ENCODE measurements at places on chromosomes 4 and X.

GRCh38 chr4:83618431-83618830, 82.5 kb downstream of the GPAT3 start:
- no peak for DNase-seq

DNA sequence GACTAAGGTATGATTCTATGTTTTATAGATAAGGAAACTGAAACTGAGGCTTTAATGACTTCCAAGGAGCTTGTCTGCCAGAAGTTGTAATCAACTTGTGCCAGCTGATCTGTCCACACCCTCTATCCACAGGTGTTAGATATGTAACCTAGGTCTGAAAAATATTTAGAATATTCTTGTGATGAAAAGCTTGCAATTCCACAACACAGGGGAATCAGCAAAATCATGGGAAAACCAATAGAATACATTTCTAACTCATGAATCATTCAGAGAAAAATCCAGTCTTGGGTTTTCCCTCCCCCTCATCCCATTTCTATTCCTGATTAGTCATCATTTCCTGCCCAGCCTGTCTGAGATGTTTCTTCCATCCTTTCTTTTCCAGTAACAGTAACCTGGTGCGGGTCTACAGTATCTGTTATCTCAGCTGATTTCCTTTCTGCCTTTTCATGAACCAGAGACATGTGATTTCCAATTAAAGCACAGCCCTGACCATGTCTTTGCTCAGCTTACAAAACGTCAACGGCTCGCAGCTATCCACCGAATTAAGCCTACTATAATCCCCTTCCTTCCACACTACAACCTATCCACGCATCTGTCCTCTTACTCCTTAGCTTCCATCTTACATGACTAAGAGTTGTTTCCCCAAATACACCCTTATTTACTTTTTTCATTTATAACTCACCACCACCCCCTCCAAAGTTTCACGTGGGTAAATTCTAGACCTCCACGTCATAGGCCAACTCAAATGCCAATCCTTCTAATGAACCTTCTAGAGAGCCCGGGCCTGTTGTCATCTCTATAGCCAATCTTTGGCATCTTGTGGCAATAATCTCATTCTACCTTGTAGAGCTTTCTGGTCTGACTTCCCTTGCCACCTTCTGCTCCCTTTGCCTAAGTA, 961 bp upstream of the NOCT start:
- DNase-seq = no peak

DNA sequence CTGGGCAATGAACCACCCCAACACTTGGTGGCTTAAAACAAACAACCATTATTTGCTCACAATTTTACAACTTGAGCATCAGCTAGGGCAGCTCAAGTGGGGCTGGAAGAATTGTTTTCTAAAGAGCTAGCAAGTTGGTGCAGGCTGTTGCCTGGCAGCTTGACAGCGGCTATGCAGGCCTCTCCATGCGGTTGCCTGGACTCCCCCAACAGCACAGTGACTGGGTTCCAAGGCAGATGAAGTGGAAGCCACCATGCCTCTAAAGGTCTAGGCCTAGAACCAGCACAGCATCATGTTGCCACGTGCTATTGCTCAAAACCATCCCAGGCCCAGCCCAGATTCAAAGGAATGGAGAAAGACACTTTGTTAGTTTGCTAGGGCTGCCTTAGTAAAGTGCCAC, 114.8 kb downstream of the BCOR start:
- DNase-seq = no peak

GRCh38 chr4:161254375-161254774, 909.4 kb downstream of the FSTL5 start:
- DNase-seq = no peak

GRCh38 chrX:39337451-39337850, 536.2 kb downstream of the MID1IP1 start:
- no peak for DNase-seq

DNA sequence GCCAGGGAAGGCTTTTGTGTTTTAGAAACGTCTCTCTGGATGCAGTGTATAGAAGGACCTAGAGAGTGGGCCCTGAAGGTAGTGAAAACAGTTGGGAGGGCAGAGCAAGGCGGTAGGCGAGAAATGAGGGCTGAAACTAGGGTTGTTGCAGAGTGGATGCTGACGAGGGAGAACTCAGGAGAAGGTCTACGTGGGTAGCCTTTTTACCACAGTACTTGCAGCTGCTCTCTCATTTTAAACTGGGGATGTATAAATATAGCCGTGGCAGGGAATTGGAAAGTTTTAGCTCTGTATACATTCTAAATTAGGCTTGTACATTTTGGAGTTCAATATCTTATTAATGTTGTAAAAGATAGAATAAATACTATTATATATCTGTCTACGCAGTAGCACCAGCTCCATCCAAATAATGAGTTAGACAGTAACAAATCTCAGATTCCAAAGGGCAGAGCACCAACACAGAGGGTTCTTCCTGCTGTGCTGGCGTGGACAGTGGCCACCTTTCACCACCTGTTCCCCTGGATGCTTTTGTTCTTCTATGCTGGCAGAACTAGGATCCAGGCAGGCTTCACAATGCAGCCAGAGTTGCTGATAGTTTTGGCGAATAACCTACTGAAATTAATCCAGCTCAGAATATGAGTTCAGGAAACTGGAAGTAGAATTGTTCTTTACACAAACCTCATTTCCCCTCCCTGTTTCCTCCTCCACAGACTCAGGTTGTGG, 31.7 kb downstream of the CCNG2 start:
- DNase-seq = no peak

DNA sequence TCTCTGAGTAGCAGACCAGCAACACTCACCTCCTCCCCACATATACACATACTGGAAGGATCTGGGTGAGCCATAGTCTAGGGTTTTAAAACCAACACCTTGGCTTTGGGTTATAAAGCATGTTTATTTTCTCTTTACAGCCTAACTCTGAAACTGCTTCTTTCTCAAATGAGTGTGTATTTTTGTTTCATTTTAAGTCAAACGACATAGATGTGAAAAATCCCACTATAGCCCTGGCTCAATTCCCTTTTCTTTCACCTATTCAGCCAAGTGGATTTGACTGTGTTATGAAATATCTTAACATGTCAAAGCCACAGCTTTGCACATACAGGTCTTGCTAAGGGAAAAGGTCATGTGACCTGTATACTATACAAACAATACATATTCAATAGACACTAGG, 13.8 kb downstream of the NEXMIF start:
- no peak for DNase-seq

DNA sequence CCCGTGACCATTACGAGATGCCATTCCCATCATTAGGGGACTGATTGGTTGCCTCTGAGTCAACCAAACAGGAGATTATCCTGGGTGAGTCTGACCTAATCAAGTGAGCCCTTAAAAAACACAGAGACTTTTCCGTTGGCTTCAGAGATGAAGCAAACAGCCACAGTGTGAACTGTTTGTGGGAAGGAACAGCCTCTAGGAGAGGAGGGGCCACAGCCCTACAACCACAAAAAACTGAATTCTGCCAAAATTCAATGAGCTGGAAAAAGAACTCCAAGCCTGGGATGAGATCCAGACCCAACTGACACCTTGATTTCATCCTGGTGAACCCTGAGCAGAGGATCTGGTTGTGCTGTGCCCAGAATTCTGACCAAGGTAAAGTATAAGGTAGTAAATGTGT, 31.3 kb upstream of the TBL1X start:
- DNase-seq = no peak

GRCh38 chrX:32599156-32599555, 612.2 kb downstream of the DMD start:
- no peak for DNase-seq

DNA sequence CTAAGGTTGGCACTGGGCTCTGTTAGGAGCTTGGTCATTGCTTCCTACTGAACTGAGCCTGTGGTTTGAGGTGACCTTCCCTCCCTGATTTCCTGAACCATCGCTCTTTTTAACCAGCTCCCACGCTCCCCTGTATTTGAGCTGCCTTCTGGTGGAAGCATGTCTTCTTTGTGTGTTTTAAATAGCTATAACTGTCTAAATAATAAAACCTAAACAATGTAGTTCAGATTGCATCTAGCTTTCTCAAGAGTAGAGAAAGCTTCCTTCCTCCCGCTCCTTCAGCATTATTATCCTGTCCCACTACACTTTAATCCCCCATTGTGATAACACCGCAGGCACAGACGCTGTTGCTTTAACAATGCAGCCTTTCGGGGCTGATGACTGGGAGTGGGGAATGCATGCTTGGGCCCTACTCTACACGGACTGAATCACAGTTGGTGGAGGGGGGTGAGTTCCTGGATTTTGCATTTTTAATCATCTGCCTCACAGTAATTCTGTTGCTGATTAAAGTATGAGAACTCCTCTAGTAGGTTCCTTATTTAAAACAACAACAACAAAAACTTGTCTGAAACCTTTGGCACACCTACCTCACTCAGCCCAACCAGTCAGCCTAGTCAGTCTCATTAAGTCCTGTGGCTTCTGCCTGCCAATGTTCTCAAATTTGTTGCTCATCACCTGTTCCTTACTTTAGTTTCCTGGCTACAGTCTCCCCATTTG, 6.6 kb downstream of the SMS start:
- DNase-seq = no peak

DNA sequence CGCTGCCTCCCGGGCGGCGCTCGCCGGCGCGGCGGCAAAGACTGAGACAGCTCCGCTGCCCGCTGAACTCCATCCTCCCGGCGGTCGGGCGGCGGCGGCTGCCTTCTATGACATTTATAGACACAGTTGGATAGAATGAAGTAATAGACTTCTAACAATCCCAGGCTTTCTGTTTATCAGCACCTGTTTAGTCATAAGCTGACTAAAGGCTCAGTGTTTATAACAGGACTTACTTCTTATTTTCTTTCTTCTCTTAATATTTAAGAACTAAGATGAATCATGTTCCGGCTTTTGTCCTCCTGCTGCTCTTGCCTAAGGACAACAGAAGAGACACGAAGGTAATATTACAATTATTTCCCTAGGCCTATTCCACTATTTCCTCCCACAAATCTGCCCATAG, 3.9 kb downstream of the ARL13A start:
- no peak for DNase-seq

DNA sequence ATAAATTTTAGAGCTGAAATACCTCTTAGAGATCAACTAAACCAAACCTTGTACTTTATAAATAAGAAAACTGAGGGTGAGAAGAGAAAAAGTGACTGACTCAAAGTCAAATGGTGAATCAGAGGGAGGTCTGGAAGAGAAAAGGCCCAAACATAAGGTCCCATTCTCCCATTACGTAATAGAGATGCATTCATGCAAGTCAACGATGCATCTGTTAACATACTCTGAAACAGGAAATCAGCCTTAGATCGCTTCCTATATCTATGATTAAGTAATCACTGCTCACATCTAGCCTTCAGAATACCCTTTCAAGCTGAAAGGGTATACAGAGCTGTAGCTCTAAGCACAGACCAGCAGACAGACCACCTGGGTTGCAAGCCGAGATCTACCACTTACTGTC, 6.5 kb downstream of the RNF150 start:
- no peak for DNase-seq

DNA sequence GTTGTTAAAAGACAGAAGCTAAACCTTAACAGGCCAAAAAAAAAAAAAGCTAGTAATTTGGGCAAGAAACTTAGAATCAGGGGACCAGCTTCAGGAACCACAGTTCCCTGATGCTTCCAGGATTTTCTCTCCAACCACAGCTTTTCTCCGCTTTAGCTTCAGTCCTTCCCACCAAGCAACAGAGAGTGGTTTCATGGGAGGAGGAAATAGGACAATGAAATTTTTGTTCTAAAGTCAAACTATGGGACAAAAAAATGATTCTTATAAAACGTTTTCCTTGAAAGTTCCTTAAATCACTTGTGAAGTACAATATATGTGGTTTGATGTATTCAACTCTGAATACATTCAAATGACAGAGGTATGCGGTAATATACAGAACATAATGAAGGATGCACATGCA, 71.0 kb upstream of the DHX15 start:
- DNase-seq = no peak

DNA sequence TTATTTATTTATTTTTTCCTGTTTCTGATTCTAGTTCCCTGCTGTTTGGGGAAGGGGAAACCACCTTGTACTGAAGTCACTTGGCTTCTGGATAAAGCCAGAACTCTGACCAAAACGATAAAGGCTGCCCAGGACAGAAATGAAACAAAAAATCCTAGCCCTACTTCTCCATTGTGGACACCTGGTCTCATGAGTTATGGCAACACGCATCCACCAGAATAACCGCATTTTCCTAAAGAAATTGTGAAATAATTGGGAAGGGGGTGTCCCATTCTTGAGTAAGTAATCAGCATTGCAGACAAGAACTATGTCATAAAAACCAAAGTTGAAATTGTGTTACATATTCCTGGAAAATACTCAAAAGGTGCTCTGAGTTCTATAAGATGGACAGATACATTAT, 42.1 kb downstream of the SLC9A7 start:
- no peak for DNase-seq

GRCh38 chr4:14196131-14196530, 568.6 kb upstream of the BOD1L1 start:
- DNase-seq = no peak

DNA sequence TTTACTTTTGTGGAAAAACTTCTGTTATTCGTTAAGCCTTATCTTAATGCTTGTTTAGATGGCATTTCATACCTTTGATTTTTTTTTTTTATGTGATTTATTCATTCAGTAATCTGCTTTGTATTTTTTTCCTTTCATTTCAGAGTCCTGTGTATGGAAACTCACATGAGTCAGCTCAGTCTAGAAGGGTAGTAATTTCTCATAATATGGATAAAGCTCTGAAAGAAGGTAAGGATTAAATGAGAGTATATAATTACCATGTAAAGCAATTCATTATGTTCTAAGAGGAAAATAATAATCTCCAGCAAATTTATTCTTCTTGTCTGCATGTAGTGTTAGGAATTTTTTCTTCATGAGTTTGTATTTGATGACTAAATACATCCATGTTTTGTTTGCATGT, 37.8 kb downstream of the SNX25 start:
- no peak for DNase-seq

GRCh38 chr4:78749258-78749971, 26.7 kb upstream of the BMP2K start:
- no peak for DNase-seq

GRCh38 chr4:165464813-165465381, 86.1 kb downstream of the CPE start:
- peak; percentile 25 for DNase-seq

Data from SK-N-DZ (cell line).